ENCODE measurements at places on chromosomes 5 and 9.
A peak's percentile ranks its signal among the peaks of the same experiment; 100 is the strongest.

DNA sequence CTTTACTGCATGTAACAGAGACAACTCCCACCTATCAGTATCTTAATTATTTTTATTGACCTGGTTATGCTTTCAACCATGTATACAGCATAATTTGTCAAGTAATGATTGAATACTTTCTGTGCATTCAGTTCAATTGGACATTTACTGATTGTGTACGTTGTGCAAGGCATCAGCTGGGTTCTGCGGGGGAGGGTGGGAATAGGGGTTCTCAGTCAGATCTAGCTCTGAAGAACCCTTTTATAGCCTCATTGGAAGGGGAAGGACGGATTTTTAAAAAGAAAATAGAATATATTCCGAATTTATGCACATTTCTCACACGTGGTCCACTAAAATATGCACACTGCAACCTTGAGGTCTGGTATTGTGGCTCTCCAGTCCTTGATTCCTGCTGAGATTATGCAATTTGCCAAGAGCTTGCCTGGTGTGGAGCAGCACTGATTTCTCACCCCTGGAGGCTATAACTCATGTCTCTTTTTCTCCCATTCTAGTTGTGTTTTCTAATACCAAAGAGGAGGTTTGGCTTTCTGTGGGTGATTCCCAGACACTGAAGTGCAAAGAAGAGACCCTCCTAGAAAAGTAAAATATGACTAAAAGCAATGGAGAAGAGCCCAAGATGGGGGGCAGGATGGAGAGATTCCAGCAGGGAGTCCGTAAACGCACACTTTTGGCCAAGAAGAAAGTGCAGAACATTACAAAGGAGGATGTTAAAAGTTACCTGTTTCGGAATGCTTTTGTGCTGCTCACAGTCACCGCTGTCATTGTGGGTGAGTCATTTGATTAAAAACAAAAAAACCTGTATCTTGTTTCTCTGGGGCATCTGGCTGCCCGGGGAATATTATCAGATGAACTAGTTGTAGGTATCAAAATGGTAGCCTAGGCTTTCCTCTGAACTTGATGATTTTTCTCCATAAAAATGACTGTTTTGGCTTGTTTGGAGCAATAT lies 1.7 kb downstream of the SLC1A3 start:
- DNase-seq = peak; percentile 72

GRCh38 chr9:91758491-91758981 lies 191.5 kb downstream of the ROR2 start:
- DNase-seq = peak; percentile 72

- no peak for DNase-seq
Observed at GRCh38 chr9:114370251-114370967, 17.4 kb downstream of the AKNA start.

DNA sequence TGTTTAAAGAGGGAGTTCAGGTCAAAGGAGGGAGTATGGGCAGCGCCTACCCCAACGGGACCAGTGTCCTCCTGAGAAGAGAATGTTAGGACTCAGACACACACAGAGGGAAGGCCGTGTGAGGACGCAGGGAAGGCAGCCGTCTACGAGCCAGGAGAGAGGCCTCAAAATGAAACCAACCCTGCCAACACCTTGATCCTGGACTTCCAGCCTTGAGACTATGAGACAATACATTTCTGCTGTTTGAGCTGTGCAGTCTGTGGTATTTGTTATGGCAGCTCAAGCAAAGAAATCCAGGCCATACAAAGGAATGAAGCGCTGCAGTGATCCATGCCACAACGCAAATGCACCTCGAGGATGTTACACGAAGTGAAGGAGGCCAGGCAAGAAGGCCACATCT lies 97.9 kb downstream of the COL23A1 start:
- no peak for DNase-seq

DNA sequence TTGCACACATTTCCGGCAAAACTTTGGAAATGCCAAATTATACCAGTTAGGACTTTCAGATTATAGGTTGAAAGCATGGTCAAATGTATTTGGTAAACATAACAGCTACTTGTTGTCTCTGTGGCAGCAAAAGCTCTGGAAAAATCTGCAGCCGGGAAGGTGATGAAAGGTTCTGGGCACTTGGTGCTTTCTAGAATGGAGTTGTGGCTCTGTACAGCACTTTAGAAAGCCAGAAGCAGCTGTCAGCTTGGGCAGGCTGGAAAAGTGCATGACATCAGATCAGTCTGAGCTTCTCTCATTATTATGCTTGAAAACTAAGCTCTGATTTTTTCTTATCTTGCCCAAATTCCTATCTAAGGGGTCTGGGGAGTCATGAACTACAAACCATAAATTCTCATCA lies 118.6 kb upstream of the MAST4 start:
- no peak for DNase-seq

- DNase-seq = no peak
Observed at GRCh38 chr9:129640871-129641749, 841 bp downstream of the ASB6 start.

DNA sequence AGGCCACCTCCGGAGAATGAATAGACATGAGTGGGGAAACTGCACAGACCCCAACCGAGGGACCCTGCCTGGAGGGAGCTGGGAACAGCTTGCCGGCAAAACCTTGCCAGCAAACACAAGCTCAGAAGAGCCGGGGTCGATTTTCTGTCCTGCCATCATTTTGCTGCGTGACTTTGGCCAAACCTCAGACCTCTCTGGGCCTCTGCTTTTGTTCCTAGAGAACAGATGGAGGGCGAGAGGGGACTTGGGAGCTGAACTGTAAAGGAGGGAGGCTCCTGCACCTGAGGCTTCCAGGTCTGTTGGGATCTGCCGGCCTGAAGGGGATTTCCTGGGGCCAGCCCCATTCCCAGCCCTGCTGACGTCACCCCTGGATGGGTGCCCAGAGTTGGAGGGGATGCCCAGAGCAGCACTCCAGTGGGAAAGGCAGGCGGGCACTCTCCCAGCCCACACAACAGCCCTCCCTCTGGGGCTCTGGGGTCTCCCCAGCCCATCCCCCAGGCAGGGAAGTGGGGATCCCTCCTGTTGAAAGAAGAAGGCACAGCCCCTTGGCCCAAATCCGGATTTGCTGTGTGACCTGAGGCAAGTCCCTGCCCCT lies 40.4 kb upstream of the SYNPO start:
- peak; percentile 75 for DNase-seq

GRCh38 chr5:30343707-30344106 lies 849.8 kb upstream of the CDH6 start:
- DNase-seq = no peak

- DNase-seq = no peak
Observed at GRCh38 chr5:90849939-90850338, 291.3 kb downstream of the ADGRV1 start.

GRCh38 chr5:59810041-59810440 lies 83.5 kb downstream of the PDE4D start:
- DNase-seq = peak; percentile 83

- DNase-seq = no peak
Observed at GRCh38 chr9:131619680-131620079, 74.4 kb downstream of the PRRT1B start.

- DNase-seq = no peak
Observed at GRCh38 chr5:156800929-156801328, 49.2 kb upstream of the PPP1R2B start.

GRCh38 chr5:174690271-174690670 lies 34.1 kb upstream of the MSX2 start:
- DNase-seq = peak; percentile 29

DNA sequence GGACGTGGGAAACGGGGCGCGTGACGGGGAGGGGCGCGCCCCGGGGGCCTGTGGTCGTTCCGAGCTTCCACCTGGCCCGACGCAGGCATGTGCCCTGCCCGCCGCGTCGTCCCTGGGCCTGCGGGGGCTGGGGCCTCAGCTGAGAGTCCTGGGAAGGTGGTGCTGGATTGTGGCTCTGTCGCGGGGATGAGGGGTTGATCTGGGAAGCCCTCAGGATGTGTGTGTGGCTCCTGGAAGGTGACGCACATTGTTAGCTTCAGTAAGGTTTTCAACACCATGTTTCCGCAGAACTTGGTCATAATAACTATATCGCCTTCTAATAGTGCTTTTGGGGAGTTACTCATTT lies 589.1 kb downstream of the MTRR start:
- DNase-seq = peak; percentile 25

GRCh38 chr5:39223565-39224156 lies 4.3 kb upstream of the FYB1 start:
- no peak for DNase-seq

DNA sequence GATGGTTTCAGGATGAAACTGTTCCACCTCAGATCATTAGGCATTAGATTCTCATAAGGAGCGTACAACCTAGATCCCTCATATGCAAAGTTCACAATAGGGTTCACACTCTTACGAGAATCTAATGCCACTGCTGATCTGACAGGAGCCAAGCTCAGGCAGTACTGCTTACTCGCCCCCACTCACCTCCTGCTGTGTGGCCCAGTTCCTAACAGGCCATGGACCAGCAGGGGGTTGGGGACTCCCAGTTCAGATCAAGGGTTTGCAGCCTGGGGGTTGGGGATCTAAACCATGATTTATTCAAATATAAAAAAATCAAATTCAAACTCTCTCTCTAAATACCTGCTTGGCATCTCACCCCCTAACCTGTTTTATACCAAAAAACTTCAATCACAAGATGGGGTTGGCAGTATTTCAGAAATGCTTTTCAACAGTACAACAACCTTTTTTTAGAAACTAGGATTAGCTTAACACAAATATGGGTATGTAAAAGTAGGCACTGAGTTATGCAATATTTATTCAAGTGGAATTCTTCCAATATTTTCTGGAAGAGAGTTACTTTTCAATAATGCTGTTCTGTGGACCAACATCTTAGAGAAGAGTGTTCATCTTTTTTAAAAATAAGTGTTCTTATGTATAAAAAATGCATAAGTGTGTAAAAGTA lies 30.1 kb upstream of the SLC12A2 start:
- peak; percentile 41 for DNase-seq

DNA sequence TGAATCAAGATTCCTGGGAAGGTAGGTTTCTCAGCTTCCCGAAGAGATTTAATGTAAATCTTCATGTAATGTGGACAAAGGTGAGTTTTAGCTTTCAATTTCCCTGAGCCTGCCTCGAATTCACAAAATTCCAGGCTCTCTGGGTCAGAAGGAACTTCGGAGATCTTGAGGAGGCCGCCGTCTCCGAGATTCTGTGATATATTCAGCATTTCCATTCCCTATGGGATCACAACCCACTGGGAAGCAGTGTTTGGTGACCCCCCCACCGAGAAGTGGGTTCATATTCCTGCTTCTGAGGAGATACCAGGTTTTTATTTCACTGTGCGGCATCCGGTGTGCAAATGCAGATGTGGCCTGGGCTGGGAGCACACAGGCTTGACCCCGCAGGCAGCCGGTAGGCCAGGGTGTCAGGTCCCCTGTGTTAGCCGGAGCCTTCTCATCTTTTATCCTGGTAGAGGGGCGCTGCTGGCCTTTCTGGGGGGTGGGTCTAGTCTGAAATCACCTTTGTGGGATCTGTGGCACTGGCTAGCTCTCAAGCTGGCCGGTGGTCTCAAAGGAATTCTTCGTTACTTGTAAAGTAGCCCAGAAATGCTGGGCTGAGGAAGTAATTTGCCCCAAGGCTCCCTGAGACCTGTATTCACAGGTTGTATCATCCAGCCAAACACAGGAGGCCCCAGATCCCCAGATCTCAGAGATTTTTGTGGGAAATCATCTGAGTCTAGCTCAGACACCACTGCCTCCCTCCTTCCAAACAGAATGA lies 1.4 kb downstream of the PLEKHG4B start:
- no peak for DNase-seq

DNA sequence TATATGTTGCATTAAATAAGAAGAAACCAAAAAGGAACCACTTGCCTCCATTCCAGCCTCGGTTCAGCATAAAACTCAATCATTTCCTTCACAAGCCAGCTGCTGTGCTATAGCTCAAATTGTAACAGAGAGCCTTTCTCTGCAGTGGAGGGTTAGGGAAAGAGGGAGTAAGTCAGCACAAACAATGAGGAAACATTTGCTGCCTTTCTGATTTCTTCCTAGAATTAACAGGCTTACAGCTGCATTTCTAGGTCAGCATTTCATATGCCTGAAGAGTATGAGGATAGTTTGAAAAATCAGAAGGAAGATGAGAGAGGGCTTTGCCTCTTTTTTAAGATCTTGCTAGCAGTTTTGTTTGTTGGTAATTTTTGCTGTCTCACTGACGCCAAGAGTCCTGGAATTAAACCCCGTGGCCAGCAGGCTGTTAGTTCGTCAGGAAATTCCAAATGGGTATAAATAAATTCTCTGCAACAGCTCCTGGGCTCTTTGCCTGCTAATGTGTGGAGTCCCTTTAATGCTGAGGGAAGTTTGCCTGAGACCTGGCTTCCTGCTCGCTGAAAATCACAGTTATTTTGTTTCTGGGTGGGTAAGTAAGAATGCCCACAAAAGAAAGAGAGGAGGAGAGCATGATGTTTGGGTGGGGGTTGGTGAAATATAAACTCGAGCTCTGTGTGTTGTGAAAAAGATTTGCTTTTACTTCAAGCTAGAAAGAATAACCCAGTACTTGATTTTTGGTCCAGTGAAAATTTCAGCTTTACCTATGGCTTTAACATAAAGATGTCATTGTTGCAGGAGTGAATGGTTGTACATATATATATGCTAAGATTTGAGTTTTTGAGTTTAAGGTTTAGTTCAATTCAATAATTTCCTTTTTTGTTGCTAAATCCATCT lies 148.1 kb upstream of the DMRT1 start:
- peak; percentile 90 for DNase-seq

DNA sequence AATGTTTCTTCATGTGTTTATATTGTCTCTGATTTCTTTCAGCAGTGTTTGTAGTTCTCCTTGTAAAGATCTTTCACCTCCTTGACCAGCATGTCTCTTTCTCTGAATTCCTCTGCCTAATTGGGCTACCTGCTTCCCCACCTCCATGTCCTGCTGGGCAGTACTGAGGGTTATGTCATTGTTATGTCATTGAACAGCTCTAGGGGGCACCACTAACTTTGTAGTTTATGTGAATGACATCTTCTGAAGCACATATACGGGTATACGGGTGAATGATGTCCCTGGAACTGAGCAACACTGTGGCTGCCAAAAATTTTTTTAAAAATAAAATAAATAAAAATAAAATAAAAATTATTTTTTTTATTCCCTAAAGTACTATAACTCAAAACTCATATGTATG lies 16.9 kb upstream of the SNCAIP start:
- DNase-seq = no peak

DNA sequence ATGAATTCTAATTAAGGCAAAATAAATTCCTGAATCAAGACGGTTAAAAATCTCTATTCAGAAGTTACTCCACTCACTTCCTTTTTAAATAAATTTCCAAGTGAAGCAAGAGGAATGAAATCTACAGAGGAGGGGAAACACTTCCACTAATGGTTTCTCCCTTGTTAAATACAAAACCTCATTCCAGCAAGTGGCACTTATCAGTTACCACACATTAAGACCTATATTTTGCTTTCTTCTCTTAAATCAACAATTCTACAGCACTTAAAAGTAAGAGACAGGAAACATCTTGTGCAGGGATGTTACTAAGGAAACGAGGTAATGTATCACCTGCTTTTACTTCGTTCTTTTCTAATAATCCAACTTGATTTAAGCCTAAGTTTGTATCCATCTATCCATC lies 172.6 kb downstream of the RAPGEF6 start:
- DNase-seq = no peak

- DNase-seq = peak; percentile 96
Observed at GRCh38 chr9:120714088-120714845, at the start of gene MEGF9. Gene MEGF9, minus strand, starts transcription at chr9:120714470. Its CDS starts 112 bp downstream, at chr9:120714358.
